ENCODE measurements at places on chromosomes 2 and 18.

GRCh38 chr2:141490886-141491285 lies 639.9 kb downstream of the LRP1B start:
- no peak for DNase-seq

DNA sequence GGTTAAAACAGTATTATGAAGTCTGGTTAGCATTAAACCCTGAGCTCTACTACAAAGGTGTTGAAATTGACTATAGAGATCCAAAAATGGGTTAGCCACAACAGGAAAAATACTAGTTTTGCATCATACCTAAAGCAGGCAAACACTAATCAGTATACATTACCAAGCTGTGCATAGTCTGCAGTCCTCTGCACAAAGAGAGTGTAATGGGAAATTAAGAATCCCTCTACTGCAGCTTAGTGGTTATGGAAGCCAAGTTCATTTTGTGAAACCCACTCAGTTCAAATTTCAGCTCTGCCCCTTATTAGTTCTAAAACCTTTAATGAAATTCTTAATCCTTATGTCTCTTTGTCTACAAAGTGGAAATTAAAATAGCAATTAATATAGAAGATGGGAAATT lies 192.1 kb downstream of the MBD2 start:
- no peak for DNase-seq

GRCh38 chr2:33444967-33445366 lies 31.5 kb upstream of the RASGRP3 start:
- no peak for DNase-seq

DNA sequence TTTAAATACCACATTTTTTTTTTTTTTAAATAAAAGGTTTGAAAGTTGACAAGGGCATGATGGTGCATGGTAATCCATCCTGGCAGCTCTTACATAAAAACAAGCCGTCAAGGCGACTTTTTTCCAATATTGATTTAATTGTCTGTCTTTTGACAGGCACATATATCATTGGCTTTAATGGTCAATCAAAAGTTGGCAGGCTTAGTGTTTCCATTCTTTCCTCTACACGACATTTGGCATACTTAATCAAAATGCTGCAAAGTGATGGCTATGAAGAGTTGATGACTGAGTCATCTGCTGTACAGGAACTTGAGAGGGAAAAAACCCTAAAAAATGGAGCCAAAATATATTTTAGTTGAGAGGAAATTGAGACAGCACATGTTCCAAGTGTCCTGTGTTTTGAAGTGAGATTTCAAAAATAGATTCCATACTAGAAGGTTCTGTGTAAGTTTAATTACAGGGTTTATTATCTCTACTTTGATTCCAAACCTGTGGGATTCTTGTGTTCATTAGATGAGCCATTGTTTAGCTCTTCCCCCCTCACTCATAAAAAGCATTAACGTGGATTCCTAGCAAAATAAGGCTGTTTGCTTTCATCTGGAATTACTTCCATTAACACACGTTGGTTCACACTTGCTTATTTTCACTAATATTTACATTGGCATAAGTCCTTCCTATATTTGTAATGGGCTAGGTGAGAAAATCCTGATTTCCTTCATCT lies 3.2 kb downstream of the TSHZ1 start:
- DNase-seq, result no peak

DNA sequence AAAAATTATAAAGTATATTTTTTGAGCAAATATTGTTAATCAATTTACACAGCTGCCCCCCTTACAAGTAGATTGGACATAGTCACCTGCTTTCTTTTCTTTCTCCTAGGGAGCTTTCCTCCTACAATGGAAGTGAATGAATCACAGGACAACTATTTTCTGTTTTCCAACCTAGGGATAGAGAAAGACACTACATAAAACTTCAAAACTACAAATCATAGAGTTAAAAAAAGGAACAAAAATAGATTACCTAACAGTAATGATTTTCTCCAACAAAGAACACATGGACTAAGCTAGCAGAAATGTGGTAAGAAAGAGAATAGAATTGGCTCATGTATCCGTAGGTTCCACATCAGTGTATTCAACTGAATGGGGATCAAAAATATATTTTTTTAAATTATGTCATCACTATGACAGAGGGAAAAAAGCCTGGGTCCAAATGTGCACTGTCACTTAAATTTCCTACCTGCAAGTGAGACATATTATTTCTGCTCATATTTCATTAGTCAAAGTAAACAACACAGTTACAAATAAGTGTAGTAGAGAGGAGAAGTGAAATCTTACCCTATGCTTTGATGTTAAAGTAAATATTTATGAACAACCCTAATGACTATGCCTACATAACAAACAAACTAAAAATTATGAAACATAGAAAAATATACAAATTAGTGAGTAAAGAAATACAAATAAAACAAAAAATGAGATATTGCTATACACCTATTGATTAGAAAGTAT lies 756.7 kb downstream of the SOCS6 start:
- DNase-seq, result no peak

GRCh38 chr2:224659714-224660113 lies 56.5 kb downstream of the CCDC195 start:
- no peak for DNase-seq

- DNase-seq, result no peak
These were observed 158.2 kb downstream of the TDRD15 start for GRCh38 chr2:21281791-21282514.

GRCh38 chr18:76881744-76882143 lies 59.4 kb downstream of the ZNF236 start:
- DNase-seq, result no peak

DNA sequence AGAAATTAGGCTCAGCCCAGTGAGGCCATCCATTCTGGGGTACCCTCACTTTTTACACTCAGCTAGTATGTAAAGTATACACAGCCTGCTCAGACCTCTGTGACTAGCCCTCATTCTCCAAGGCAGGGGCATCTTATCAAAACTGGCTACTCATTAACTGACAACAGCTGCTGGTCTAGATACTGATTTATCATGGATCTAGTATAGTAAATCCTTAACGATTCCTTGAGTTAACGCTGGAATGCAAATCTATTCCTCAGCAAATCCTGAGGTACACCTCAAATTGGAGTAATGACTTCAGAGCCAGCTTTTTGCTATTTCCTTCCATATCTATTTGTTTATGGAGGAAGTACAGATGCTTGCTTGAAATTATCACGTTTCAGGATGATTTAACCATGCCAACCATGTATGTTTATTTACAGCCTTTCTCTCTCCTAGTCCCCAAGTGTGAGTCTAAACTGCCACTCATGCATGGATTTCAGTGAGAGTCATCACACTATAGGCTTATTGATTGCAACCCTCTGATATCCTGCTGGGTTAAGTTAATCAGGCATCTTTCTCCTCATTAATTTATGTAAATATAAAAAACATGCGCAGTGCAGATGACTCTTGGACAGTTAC lies 70.2 kb upstream of the DOK6 start:
- DNase-seq, result no peak

GRCh38 chr18:62881509-62882016 lies 166.2 kb downstream of the PHLPP1 start:
- DNase-seq, result no peak

DNA sequence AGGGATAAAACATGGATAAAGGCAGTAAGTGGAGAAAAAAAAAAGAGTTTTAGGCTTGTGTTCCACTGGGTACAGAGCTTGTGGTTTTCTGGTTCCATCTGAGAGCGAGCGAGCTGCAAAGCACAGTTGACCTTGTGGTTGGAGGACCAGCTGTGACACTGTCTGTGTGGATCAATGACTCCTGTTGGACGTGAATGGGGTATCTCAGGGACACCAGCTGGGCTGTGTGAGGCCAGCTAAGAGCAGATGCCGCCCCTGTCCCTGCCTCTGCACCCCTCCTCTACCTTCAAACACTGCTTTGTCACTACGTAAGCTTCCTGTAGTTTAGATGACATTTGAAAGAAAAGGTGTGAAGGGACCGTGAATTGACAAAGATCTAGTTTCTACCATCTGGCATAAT lies 67.8 kb downstream of the QPCT start:
- DNase-seq, result no peak

- DNase-seq, result no peak
These were observed at the start of gene COL5A2 for GRCh38 chr2:189179570-189179950. Gene COL5A2, minus strand, starts transcription at chr2:189179761. Its CDS starts 157 bp downstream, at chr2:189179604.

DNA sequence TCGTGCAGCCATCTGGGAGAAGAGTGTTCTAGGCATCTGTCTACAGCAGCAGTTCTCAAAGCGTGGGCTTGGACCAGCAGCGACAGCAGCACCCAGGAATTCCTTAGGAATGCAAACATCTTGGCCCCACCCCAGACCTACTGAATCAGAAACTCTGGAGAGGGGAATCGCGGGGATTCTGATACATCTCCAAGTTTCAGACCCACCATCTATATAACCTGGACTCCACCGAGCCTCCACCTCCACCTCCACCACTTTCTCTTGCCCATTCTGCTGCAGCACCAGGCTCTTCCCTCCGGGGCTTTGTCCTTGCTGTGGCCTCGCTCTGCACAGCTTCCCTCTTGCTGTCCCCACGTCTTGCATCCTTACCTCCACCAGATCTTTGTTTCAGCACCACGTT lies 256.4 kb downstream of the BCL2 start:
- DNase-seq, result no peak

DNA sequence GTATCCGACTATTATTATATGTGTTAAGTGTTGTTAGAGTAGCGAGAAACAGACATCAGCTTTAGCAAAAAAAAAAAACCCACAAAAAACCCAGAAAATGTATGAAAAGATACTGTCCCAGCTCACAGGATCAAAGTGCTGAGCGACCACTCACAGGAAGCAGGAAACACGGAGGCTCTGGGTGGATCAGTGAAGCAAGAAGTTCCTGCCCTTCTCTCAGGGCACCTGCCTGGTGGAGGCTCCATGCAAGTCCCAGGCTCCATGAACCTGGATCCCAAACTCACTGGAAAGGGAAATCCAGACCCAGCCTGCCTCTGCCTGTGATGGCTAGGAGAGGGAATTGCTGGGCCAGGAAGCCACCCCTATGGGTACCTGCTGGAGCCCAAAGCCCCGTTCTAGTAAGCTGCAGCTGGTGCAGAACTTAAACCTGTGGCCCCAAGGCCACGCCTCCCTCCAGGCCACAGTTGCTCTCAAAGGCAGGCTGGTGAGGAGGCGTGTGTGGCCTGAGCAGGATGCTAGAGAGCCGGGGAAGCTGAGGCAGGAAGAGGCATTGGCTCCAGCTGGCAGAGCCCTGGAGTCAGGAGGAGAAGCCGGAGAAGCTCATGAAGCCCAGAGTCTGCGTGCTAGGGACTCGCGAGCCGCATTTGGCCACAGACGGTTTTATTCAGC lies 63.5 kb upstream of the TAF1B start:
- DNase-seq, result peak; percentile 43

DNA sequence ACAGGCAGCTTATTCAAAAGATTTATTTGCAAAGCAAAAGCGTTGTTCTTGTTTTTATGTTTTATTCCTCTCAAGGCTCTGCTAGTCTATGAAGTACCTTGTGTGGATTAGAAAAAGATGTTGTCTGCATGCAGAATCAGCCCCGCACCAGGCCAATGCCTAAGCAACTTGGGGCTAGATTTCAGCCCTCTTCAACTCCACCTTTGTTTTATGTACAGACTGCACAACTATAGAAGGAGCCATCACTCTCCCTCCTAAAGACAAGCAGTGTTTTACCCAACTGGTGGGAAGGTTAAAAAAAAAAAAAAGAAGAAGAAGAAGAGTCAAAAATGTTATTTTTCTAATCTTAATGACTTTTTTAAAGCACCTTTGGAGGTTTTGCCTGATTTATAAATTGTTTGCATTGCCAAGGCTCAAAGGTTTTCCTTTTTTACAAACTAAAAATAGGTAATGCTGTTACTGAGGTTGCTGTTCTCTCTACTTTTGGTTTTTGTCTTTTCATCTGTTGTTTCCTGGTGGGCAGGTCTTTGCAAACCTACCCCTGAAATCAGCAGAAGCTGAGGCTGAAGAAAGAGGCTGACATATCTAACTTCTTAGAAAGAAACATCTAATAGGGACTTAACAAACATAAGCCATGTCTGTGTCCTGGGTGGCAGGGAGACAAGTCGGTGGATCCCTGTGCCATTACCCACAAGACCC lies 164.0 kb downstream of the SLC39A10 start:
- DNase-seq, result no peak

DNA sequence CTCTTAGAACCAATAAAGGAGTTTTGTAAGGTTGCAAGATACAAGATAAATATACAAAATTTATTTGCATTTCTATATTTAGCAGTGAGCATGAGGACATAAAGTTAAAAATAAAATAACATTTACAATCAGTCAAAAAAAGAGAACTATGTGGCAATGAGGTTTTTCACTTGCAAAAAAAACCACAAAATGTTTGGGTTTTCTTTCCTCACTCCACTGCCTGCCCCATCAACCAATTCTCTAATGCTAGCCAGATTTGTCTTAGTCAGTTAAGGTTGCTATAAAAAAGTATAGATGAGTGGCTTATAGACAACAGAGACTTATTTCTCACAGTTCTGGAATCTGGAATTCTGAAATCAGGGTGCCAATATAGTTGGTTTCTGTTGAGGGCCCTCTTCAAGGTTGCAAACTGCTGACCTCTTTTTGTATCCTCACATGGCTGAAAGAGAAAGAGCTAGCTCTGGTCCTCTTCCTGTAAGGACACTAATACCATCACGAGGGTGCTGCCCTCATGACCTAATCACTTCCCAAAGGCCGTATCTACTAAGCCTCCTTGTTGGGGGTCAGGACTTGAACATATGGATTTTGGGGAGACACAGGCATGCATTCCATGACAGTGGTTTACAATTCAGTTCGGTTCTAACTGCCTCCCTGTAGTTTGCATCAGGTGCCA lies 566.2 kb downstream of the GALR1 start:
- DNase-seq, result no peak
